Progenitor cell of endocrine pancreas (in vitro differentiated cells): ENCODE measurements at places on chromosomes 4 and X.

DNA sequence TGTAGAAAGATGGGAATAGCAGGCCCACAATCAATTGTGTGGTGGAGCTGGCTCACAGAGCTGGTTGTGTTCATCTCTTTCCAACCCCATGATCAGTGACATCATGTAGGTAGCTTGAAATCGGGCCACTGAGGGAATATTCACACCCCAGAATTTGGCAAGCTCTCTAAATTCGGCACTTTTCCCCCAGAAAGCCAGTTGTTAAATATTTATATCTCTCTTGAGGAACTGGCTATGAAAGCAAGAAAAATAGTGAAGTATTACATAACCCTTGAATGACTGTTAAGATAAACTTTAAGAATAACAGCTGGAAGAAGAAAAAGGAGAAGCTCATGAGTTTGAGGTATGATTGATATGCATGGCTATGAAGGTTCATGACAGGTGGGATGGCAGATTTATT is 38.9 kb downstream of the GPRIN3 start:
- H3K4me1 ChIP-seq: peaks cover 3% of the 10 kb centered on the region
- no peak for DNase-seq
- H3K27ac ChIP-seq: no peak overlapping the region
- H3K4me3 ChIP-seq: no peak overlapping the region
- no peaks in the 10 kb centered on the region for H3K27me3 ChIP-seq

DNA sequence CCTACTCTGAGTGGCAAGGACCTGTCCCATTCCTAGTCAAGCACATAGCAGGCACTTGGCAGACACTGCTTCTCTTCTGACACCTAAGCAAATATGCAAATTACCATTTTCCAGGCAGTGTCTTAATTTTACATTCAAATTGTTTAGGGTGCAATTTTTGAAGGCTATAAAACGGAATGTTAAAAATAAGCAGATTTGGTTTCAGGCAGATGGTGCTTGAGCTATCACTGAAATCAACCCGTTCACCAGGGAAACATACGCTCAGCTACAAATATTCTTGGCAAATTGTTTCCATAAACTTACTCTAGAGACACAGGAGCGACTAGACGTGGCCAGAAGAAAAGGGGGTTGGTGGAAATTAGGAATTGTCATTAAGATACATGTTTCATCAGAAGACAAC is 45.7 kb downstream of the BEND2 start:
- no peaks in the 10 kb centered on the region for H3K27me3 ChIP-seq
- no peak overlapping the region for H3K4me3 ChIP-seq
- DNase-seq: no peak
- no peak overlapping the region for H3K27ac ChIP-seq
- no peaks in the 10 kb centered on the region for H3K4me1 ChIP-seq
- no peaks in the 10 kb centered on the region for H3K36me3 ChIP-seq

GRCh38 chr4:150681063-150681462 is 99.1 kb downstream of the MAB21L2 start:
- no peaks in the 10 kb centered on the region for H3K27me3 ChIP-seq
- no peak overlapping the region for H3K4me3 ChIP-seq
- peaks cover 34% of the 10 kb centered on the region for H3K4me1 ChIP-seq
- peaks cover 7% of the 10 kb centered on the region for H3K36me3 ChIP-seq

DNA sequence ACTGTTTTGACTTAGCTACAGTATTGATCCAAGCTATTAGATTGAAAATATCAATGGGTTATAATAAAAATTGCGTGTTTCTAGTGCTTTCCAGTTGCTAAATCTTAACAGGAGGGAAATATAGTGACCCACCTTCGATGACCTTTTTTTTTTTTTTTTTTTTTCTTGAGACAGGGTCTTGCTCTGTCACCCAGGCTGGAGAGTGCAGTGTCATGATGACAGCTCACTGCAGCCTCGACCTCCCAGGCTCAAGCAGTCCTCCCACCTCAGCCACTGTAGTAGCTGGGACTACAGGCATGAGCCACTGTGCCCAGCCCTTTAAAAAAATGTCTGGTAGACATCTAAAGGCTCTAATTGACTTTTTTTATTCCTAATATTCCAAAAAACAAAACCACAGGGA is 3.8 kb upstream of the ASB5 start:
- no peak for DNase-seq
- no peaks in the 10 kb centered on the region for H3K36me3 ChIP-seq
- H3K27ac ChIP-seq: no peak overlapping the region
- H3K4me3 ChIP-seq: no peak overlapping the region

GRCh38 chr4:109215506-109215905 is 87.0 kb downstream of the COL25A1 start:
- no peaks in the 10 kb centered on the region for H3K4me1 ChIP-seq
- H3K27ac ChIP-seq: no peak overlapping the region
- H3K4me3 ChIP-seq: no peak overlapping the region
- H3K36me3 ChIP-seq: no peaks in the 10 kb centered on the region
- no peak for DNase-seq
- H3K27me3 ChIP-seq: no peaks in the 10 kb centered on the region
